Placental pericyte (primary cell): ENCODE measurements at places on chromosomes 7 and 10. TPM values are rescaled to one million over a fixed set of nuclear protein-coding genes. Genes with fewer than 3 reads are reported as not detected.

Gene POLR2J2
- 3.9 and 7.7 TPM in 2 replicates for total RNA-seq

Gene FBH1
- 75.9 and 109 TPM in 2 replicates for total RNA-seq

Gene GIMAP7
- not detected in 2 replicates for total RNA-seq

Gene HTR7
- total RNA-seq = 13.5 and 18.2 TPM in 2 replicates

Gene PTN
- total RNA-seq = 5.9 and 9.6 TPM in 2 replicates

Gene TUBAL3
- total RNA-seq = not detected in 2 replicates

Gene KLF14
- 0.14 and 0.22 TPM in 2 replicates for total RNA-seq

Gene ZNF25
- 6.6 and 8.2 TPM in 2 replicates for total RNA-seq

Gene NUPR2
- total RNA-seq = not detected in 2 replicates

Gene AMPH
- 0.22 and 1.4 TPM in 2 replicates for total RNA-seq

Gene FAM13C
- under 0.01 and 0.14 TPM in 2 replicates for total RNA-seq

Gene TBC1D12
- 9.8 and 11.5 TPM in 2 replicates for total RNA-seq

Gene SPDYE11
- not detected in 2 replicates for total RNA-seq

Gene HEPACAM2
- not detected in 2 replicates for total RNA-seq

Gene COBL
- total RNA-seq = not detected in 2 replicates

Gene ZPBP
- total RNA-seq = not detected in 2 replicates

Gene TMEM213
- total RNA-seq = not detected in 2 replicates

Gene ASB10
- not detected in 2 replicates for total RNA-seq

Gene CNTNAP2
- not detected in 2 replicates for total RNA-seq

Gene GPNMB
- 93.1 and 188 TPM in 2 replicates for total RNA-seq

Gene CYP2C19
- not detected in 2 replicates for total RNA-seq

Gene GPR37
- 2.6 and 4.6 TPM in 2 replicates for total RNA-seq

Gene KIAA1549
- total RNA-seq = 2.4 and 3.3 TPM in 2 replicates

Gene C10orf143
- 0.22 and 0.29 TPM in 2 replicates for total RNA-seq

Gene A1CF
- total RNA-seq = not detected in 2 replicates

Gene GDF10
- total RNA-seq = not detected in 2 replicates

Gene NEURL1
- total RNA-seq = 0.43 and 1.5 TPM in 2 replicates

Gene SPACDR
- total RNA-seq = 0.72 and 0.88 TPM in 2 replicates

Gene HOXA2
- under 0.01 and 0.43 TPM in 2 replicates for total RNA-seq

Gene TEX47
- not detected in 2 replicates for total RNA-seq

Gene PLAC9
- 0.29 and 0.44 TPM in 2 replicates for total RNA-seq

Gene RSU1
- 69.8 and 136 TPM in 2 replicates for total RNA-seq

Gene PIP
- total RNA-seq = not detected in 2 replicates

Gene CYP2E1
- 0.57 and 3.5 TPM in 2 replicates for total RNA-seq

Gene GPR85
- 0.44 and 1.0 TPM in 2 replicates for total RNA-seq

Gene PILRA
- total RNA-seq = not detected in 2 replicates

Gene RPEL1
- under 0.01 TPM in 1 of 2 replicates, not detected in the other for total RNA-seq

Gene SLC13A4
- 0.14 TPM in 1 of 2 replicates, not detected in the other for total RNA-seq

Gene MKI67
- total RNA-seq = 1.3 and 42.9 TPM in 2 replicates

Gene PRXL2A
- total RNA-seq = 33.0 and 49.4 TPM in 2 replicates

Gene GPR15LG
- not detected in 2 replicates for total RNA-seq

Gene AGR2
- under 0.01 TPM in 1 of 2 replicates, not detected in the other for total RNA-seq

Gene ERVW-1
- not detected in 2 replicates for total RNA-seq

Gene NPY4R2
- not detected in 2 replicates for total RNA-seq
